ENCODE measurements at places on chromosomes 13 and 19. TPM values are rescaled to one million over a fixed set of nuclear protein-coding genes. Genes with fewer than 3 reads are reported as not detected.

- no peak for ATAC-seq
Measured at GRCh38 chr19:54461210-54461609, 2.4 kb downstream of the LENG9 start.

- no peak for ATAC-seq
Measured at GRCh38 chr13:40028446-40028845, 373.0 kb downstream of the COG6 start.

DNA sequence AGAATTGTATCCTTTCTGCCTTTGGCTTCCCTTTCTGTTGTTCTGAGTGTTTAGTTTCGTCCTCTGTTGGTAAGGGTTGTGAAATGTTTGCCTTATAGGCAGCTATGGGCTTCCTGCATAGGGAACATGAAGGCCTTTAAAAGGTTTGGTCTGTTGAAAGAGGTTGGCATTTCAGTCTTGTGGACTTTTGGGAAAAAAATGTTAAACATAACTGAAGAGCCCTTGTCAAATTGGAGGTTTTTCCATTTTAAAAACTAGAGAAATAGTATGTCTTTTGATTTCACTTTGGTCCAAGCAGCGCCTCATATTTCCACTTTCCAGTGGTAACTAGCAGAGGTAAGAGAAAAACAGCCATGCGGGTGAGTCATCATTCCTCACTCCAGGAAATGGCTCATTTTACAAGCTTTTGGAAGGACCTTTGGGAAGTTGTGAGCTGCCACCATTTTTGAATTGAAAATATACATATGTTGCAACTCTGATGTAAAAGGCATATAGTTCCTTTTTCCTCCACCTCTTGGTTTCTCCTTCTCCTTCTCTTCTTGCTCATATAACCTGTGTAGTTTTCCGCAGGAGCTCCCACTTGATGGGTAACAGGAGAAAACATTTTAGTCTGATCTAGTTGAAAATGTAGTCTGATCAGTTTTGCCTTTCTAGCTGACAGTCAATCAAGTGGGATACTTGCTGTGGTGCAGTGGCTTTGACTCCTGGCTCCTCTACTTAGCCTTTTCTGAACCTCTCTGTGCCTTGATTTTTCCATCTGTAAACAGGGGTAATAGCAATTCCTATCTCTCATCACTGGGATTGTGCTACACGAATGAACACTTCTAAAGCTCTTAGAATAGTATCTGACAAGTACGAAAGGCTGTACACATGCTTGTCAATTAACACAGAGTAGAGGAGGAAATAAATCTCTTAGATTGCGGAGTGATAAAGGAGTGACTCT lies 23.0 kb downstream of the GPC6 start:
- ATAC-seq: no peak

DNA sequence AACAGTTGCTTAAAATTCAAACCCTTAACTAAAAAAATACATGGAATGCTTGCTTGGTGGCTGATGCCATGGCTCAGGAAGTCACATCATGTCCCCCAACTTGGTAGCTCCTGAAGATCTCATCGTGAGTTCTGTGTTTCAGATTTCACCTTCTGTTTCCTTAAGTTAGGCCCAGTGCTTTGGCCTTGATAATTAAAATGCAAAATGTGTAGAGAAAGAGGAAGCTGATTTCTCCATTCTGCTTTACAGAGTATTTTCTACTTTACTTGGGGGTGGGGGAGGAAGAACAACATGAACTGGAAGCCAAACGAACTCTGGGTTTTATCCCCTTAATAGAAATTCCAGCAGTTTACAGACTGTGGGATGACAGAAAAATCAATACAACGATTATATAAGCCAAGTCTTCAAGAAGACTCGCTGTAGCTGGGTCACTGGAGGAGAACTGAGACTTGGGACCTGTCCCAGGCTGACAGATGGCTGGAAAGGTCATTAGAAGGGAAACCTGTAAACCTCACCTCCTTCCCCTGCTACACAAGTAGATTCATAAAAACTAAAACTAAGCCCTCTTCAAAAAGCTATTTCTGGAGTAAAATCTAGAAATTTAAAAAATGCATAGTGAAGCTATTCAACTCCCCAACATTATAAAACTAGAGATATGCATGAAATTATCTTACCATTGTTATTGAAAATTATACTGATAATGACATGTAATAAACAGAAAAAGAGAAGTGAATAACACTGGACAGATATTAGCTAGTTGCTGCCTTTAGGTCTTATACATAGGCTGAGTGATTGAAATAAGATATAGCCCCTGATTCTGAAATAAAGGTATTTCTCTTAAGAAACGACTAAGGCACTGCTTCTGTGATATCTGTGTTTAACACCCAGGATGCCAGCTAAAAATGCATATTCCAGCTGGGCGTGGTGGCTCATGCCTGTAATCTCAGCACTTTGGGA lies 22.1 kb upstream of the GGACT start:
- no peak for ATAC-seq

- peak; percentile 7 for ATAC-seq
Measured at GRCh38 chr13:99982036-99982730, 599 bp downstream of the ZIC2 start.

- ATAC-seq: no peak
Measured at GRCh38 chr13:36356058-36356457, 9.9 kb upstream of the SPART start.

DNA sequence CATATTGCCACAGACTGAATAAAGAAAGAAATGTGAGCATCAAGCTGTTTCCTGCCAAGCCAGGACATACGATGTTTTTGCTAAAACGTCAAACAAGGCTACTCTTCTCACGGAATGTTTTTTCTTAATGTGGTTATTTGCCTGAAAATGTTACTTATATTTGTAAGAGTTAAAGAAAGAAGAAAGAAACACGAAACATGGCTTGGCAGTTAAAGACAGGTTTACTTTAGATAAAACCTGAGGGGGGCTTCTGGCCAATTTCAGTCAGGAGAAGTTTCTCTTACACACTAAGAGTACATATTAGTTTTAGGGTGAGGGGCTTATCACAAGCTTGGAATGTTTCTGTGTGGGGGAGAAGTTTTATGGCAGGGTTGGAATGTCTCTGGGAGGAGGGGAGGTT lies 4.4 kb upstream of the OR10H4 start:
- ATAC-seq: no peak

GRCh38 chr13:111604097-111604496 lies 283.7 kb downstream of the TEX29 start:
- ATAC-seq: no peak

GRCh38 chr19:20482721-20483120 lies 82.9 kb downstream of the ZNF737 start:
- ATAC-seq: no peak

Gene BORA
- 15.2 TPM for total RNA-seq

- ATAC-seq: no peak
Measured at GRCh38 chr19:48329167-48329891, 4.0 kb downstream of the EMP3 start.
